ENCODE measurements at places on chromosomes 6 and 20. TPM values are rescaled to one million over a fixed set of nuclear protein-coding genes. Genes with fewer than 3 reads are reported as not detected.

DNA sequence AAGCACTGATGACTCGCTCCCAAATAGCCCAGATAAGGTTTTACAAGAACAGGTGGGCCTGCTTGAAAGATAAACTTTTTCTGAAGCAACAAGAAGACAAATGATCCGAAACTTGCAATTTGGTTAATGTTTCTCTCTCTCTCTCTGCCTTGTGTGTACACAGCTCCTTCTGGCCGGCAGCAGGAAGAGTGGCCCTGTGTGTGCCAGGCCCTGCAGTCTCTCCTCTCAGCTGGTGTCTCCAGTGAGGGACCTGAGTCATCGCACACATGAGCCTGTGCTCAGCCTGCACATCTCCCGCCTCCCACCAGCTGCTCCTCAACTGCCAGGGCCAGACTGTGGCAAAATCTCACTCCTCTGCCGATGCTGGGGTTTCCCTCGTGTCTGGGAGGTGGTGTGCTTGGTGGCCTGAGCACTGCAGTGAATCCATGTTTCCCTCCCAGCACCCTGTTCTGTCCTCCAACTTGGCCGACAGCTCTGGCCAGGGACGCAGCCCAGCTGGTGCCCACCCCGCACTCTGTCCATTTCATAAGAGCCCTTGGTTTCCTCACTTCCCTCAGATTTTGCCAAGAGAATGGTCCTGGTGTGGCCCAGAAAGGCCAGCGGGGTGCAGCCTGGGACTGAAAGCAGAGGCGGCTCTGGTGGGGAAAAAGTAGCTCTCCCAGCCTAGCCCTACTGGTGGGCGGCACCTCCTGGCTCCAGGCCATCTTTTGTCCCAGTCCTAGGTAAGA, 49.4 kb downstream of the ERMARD start:
- DNase-seq = no peak

DNA sequence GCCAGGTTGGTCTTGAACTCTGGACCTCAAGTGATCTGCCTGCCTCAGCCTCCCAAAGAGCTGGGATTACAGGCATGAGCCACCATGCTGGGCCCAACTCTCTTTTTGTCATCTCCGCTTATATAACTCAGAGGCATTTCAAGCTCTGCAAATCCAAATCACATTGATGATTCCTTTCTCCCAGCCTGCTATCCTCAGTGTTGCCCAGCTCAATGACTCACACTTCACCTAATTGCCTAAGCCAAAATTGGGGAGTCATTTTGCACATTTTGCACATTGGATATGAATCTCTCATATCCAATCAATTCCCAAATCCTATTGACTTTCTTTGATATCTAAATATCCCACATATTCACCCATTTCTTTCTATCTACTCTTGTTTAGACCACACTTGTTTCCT, 3.9 kb downstream of the UTRN start:
- DNase-seq = no peak

DNA sequence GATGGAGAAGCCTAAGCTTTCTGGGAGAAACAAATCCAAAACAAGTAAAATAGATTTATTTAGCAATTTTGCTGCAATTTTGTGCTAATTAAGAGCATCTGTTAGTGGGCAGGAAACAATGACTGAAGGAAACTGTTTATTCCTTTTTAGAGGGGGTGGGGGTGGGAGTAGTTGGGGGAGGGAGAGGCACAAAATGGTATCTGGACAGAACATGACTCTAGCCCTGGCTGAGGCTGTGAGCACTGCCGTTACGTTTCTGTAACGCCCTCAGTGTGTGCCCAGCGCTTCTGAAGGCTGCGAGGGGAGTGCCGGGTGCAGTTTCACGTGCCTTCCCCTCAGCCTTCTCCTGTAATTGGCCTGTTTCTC, 28.8 kb downstream of the METTL24 start:
- no peak for DNase-seq

DNA sequence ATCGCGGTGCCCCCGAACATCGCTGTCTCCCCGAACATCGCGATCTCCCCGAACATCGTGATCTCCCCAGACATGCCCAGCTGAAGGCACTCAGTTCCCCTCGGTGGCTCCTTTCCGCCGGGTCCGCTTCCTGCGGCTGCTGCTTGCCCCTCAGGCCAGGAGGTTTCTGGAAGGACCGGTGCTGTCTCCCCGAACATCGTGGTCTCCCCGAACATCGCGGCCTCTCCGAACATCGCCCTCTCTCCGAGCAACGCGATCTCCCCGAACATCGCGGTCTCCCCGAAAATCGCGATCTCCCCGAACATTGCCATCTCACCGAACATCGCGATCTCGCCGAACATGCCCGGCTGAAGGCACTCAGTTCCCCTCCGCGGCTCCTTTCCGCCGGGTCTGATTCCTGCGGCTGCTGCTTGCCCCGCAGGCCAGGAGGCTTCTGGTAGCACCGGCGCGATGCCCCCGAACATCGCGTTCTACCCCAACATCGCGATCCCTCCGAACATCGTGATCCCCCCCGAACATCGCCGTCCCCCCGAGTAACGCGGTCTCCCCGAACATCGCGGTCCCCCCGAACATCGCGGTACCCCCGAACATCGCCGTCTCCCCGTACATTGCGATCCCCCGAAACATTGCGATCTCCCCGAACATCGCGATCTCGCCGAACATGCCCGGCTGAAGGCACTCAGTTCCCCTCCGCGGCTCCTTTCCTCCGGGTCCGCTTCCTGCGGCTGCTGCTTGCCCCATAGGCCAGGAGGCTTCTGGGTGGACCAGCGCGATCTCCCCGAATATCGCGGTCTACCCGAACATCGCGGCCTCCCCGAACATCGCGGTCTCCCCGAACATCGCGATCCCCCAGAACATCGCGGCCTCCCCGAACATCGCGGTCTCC, 808 bp downstream of the ULBP1 start:
- DNase-seq = no peak

The CRISP3 gene
- not detected for polyA plus RNA-seq

DNA sequence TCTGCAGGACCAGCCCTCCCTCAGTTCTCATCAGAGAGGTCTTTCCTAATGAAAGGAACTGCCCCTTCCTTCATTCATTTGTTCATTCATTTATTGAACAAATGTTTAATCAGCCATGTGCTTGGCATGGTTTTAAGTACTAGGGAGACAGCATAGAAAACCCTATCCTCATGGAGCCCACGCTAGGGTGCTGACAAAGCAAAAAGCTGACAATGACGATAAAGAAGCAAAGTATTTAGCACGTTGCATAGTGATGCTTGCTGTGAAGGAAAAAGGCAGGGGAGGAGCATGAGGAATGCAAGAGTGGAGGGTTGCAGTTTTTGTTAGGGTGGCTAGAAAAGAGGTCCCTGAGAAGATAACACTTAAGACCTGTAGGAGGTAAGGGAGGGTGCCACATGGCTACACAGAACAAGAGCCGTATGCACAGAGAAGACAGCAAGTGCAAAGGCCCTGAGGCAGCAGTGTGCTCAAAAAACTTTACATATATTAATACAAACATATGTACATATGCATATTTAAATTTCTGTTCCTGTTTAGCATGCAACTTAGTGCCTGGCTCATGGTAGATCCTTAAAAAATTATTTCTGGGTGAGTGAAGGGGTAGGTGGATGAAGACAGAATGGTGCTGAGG, 98.9 kb downstream of the EYA2 start:
- no peak for DNase-seq

The MAS1 gene
- 0.03 TPM for polyA plus RNA-seq

DNA sequence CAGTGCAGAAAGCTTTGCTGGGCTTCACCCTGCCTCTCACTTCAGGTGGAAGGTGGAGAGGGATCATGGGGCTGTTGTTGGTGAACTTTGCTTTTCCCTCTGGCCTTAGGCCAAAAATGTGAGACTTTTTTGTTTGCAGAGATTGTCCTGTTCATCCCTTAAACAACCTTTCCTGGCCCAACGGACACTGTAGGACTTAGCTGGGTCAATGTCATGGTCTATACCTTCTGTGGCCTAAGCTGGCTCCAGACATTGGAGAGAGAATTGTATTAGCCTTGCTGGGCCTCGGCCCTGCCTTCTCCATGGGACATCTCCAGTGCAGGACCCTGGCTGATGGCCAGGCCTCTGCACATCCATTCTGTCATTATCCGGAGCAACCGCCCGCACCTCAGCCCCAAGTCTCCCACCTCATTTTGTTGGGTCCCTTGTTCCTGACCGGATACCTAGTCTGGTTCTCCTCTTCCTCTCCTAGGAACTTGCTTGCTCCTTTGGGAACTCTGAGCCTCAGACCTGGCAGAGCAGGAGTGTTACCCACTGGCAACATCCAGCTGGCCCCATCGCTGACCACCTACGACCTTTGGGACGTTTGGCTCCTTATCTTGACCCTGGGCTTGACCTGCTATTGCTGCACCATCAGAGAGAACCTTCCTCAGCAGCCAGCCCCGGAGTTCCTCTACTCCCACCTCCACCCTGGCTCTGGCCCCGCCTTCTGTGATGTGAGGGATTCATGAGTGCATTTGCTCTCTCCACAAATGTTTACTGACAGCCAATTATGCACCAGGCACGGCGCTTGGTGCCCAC, 128.2 kb downstream of the BANF2 start:
- no peak for DNase-seq

The ETV7 gene
- polyA plus RNA-seq = 0.17 TPM

- no peak for DNase-seq
These were observed 67.8 kb upstream of the EDN3 start for GRCh38 chr20:59232618-59233017.

DNA sequence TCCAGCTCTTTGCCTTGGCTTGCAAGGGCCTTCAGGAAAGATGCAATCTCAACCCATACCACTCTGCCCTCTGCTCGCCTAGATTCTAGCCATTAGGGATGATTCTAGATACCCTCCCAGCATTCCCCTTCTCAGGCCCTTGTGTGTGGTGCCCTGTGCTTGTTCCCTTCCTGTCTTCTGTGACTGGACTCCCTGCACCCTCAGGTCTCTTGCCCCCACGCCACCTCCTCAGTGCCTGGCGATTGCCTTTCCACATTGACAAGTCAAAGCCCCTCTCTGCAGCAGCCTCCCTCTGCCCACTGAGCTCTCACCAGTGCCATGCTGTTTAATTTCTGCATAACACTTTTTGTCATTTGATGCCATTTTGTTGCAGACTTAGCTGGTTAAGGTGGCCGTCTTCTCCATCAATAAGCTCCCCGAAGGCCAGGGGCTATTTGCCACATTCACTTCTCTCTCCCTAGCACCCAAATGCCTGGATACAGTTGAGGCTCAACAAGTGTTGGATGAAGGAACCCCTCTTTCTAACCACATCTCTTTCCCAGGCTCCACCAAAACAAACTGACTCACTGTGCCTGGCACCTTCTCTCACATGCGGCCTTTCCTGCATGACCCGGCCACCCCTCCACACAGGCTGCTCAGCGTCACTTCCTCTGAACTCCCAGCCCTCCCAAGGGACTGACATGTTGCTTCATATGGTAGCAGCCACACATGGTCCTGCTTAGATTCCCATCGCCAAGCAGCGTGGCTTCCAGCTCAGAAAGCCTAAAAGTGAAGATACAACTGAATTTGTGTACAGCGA, 4.6 kb upstream of the TXNDC5 start:
- DNase-seq = no peak

DNA sequence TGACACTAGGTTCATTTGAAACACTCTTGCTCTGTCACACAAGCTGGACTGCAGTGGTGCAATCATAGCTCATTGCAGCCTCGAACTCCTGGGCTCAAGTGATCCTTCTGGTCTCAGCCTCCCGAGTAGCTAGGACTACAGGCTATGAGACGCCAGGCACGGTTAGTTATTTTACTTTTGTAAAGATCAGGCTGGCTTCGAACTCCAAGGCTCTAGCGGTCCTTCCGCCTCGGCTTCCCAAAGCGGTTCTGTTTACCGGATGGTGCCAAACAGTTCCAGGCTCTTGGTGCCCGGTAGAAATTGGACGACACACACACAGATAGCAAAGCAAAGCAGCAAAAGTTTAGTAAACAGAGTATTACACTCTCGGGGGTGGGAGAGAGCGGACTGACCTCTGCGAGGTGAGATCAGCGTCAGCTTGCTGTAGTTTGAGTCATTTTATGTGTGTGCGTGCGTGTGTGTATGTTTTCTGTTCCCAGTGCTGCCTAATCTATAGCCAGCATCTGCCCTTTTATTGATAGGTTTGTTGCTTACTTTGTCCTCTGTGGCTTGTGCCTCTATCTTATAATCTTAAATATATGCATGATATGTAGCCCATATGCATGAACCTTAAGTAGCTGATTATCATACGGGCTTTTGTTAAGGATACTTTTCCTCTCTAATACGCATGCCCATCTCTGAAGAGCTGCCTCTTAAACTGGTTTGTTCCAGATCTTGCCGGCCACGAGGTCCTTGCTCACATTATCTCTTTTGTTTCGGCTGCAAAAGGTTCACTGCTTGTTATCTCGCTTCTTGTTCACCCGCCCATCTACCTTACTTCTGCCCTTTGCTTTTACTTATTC, 75.2 kb downstream of the OR2B2 start:
- peak; percentile 83 for DNase-seq

DNA sequence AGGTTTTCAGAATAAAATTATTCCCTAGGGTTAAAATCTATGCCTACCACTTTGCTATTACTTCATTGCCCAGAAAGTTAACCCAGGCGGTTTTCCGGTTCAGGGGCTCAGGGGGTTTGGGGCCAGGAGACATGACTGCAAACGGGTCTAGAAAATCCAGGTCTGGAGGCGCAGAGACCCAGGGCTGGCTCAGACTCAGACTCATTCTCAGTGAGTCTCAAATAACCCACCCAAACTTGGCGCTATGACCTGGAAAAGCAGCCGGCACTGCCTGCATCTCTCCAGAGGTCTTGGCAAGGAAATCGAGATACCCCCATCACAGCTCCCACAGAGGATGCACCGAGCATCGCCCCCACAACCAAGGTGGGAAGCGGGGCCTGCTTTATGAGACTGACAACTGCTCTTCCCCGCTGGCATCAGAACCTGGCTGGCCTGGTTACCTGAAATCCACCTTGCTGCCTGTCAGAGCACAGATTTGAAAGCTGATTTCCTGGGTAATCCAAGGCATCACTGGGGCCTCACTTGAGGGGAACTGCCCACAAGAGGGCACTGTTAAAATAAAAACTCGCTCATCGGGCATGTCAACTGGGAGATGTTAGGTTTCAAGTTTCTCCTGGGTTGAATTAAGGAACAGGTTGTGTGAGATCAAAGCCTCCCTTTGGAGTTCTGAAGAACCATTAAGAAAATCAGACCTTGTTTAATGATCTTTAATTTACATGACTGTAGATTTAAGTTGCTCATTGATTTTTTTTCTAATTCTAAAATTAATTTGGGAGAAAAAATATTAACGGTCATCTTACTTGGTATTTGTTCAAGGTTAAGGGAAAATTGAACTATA, 55.1 kb downstream of the KIF16B start:
- peak; percentile 28 for DNase-seq

GRCh38 chr6:154865291-154865690, 129.8 kb upstream of the TIAM2 start:
- DNase-seq = no peak

- no peak for DNase-seq
These were observed 10.4 kb downstream of the FAM210B start for GRCh38 chr20:56369179-56369578.

- no peak for DNase-seq
These were observed 16.4 kb upstream of the CCDC28A start for GRCh38 chr6:138757136-138757535.

The UBE2V1 gene
- polyA plus RNA-seq = 172 TPM

- DNase-seq = no peak
These were observed 158.3 kb downstream of the ZFP64 start for GRCh38 chr20:52033313-52033712.

- no peak for DNase-seq
These were observed 466 bp upstream of the PSMB1 start for GRCh38 chr6:170553534-170554012.

GRCh38 chr6:110509617-110510241, 33.3 kb upstream of the SLC22A16 start:
- no peak for DNase-seq
